ENCODE measurements at places on chromosomes 13 and 19. TPM values are rescaled to one million over a fixed set of nuclear protein-coding genes. Genes with fewer than 3 reads are reported as not detected.

Gene HAUS5
- 9.5 TPM for total RNA-seq

Gene TNNT1
- 387 TPM for total RNA-seq

Gene GARIN5A
- total RNA-seq, result 3.5 TPM

- H3K4me1 ChIP-seq, result peaks cover 38% of the 10 kb centered on the region
- H3K27me3 ChIP-seq, result no peaks in the 10 kb centered on the region
- H3K36me3 ChIP-seq, result peaks cover 10% of the 10 kb centered on the region
- no peak overlapping the region for H3K4me3 ChIP-seq
- peak; percentile 36 for DNase-seq
- peak overlapping the region; percentile 13 for H3K27ac ChIP-seq
Observed at GRCh38 chr13:33227927-33228647, 57.5 kb downstream of the STARD13 start.

GRCh38 chr13:95403349-95404140 is 102.3 kb upstream of the ABCC4 start:
- no peak for DNase-seq
- no peak overlapping the region for H3K27ac ChIP-seq
- no peaks in the 10 kb centered on the region for H3K36me3 ChIP-seq
- H3K27me3 ChIP-seq, result peaks cover 2% of the 10 kb centered on the region
- H3K4me3 ChIP-seq, result peak overlapping the region; percentile 25
- peaks cover 6% of the 10 kb centered on the region for H3K4me1 ChIP-seq

DNA sequence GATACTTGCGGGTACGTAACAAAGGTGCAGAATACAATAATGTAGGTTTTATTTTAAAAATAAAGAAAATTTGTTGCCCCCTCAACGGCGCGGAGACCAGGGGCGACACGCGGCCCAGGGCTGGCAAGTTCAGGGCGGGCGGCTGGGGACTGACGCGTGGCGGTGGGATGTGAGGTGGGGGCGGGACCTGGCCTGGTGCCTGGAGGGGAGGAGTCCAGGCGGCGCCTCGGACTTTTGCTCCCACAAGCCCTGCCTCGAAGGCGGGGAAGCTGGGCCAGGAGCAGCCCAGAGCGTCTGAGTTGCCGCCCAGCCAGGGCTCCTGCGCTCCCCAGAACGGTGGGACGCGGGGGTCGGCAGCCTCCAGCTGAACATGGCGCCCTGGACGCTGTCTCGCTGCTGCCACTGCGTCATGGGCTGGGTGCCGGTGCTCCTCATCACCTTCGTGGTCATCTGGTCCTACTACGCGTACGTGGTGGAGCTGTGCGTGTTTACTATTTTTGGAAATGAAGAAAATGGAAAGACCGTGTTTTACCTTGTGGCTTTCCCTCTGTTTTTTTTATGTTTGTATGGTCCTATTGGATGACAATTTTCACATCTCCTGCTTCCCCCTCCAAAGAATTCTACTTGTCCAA is 1122.8 kb upstream of the ATXN8OS start:
- H3K4me1 ChIP-seq, result no peaks in the 10 kb centered on the region
- DNase-seq, result no peak
- no peak overlapping the region for H3K4me3 ChIP-seq
- H3K27me3 ChIP-seq, result no peaks in the 10 kb centered on the region
- H3K36me3 ChIP-seq, result no peaks in the 10 kb centered on the region

DNA sequence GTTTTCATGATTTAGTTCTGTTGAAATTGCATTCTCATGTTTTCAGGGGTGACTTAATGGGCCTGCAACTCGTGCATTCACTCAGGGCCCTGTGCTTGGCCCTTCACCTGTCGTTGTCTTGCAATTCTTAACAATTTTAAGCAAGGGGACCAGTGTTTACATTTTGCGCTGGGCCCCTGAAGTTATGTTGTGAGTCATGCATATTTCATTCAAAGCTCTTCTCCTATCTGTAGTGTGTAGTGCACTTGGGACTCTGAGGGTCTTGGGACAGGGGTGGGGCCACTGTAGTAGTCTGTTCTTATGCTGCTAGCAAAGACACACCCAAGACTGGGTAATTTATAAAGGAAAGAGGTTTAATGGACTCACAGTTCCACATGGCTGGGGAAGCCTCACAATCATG is 211.2 kb upstream of the RXFP2 start:
- DNase-seq, result no peak
- H3K36me3 ChIP-seq, result no peaks in the 10 kb centered on the region
- H3K4me3 ChIP-seq, result no peak overlapping the region
- H3K4me1 ChIP-seq, result no peaks in the 10 kb centered on the region
- H3K27me3 ChIP-seq, result no peaks in the 10 kb centered on the region

- DNase-seq, result no peak
- H3K4me3 ChIP-seq, result no peak overlapping the region
- H3K4me1 ChIP-seq, result no peaks in the 10 kb centered on the region
- peaks cover 2% of the 10 kb centered on the region for H3K36me3 ChIP-seq
- H3K27ac ChIP-seq, result no peak overlapping the region
- H3K27me3 ChIP-seq, result peaks cover 10% of the 10 kb centered on the region
Observed at GRCh38 chr19:35790981-35791813, 15.8 kb downstream of the ARHGAP33 start.

DNA sequence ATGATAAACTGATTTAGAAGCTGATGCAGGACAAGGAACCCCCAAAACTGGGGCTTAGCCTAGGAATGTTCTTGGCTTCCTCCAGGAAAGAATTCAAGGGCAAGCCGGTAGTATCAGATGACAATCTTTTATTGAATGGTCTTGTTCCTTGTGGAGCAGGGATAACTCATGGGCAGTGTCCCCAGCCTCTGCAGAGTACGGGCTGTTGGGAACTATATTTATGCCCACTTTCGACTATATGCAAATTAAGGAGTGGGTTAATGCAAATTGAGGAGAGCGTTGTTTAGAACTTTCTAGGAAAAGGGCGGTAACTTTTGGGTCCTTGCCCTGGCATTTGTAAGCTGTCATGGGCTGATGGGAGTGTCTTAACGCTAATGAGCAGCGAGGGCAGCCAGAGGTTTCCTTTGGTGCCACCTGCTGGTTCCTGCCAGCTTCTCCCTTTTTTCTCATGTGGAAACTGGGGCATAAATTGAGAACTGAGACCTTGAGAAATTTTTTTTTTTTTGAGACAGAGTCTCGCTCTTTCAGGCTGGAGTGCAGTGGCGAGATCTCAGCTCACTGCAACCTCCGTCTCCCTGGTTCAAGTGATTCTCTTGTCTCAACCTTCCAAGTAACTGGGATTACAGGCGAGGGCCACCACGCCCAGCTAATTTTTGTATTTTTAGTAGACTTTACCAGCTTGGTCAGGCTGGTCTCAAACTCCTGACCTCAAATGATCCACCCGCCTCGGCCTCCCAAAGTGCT is 79.4 kb upstream of the ABCC4 start:
- H3K36me3 ChIP-seq, result no peaks in the 10 kb centered on the region
- H3K4me1 ChIP-seq, result peaks cover 8% of the 10 kb centered on the region
- H3K4me3 ChIP-seq, result no peak overlapping the region

GRCh38 chr19:30374539-30374864 is 2.3 kb downstream of the ZNF536 start:
- H3K4me3 ChIP-seq, result peak overlapping the region; percentile 31
- peaks cover 43% of the 10 kb centered on the region for H3K27me3 ChIP-seq
- no peak for DNase-seq
- peaks cover 9% of the 10 kb centered on the region for H3K4me1 ChIP-seq
- no peak overlapping the region for H3K27ac ChIP-seq

Data from muscle of leg (tissue), 16 donors.